DMS79 treated with DMSO at 0.1 percent for 48 hours (cell line): ENCODE measurements at places on chromosomes 1 and 21.

GRCh38 chr1:950881-951280, 8.2 kb downstream of the NOC2L start:
- no peak for DNase-seq

- no peak for DNase-seq
Observed at GRCh38 chr1:38025664-38026063, 13.1 kb downstream of the UTP11 start.

DNA sequence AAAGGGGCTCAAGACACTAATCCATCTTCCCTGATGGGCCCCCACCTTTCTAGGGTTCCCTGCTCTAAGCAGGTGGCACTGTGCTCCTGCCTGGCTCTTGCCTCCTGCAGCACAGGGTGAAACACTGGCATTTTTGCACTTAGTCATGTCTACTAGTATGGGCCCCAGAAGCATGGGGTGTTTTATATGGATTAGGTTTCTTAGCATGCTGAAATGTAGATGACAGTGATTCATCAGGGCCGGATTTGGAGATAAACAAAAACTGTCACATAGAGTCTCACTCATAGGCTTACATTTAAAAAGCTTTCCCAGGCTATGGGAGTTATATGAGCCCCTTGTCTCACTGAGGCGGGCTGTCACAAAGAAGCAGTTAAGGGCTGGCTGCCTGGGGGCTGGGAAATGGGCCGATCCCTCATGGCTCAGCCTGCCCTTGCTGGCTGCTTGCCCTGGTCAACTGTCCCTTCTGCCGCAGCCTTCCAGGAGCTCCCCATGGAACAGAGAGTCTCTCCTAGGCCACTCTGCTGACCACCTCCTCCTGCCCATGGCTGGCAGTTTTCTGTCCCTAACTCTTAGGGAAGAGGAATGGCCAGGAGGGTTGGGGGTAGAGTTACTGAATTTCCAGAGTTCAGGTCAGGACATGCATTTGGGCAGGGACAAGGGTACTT, 6.5 kb downstream of the GALNT2 start:
- DNase-seq, result no peak

GRCh38 chr1:23422241-23422877, 2.2 kb downstream of the TCEA3 start:
- DNase-seq, result no peak

DNA sequence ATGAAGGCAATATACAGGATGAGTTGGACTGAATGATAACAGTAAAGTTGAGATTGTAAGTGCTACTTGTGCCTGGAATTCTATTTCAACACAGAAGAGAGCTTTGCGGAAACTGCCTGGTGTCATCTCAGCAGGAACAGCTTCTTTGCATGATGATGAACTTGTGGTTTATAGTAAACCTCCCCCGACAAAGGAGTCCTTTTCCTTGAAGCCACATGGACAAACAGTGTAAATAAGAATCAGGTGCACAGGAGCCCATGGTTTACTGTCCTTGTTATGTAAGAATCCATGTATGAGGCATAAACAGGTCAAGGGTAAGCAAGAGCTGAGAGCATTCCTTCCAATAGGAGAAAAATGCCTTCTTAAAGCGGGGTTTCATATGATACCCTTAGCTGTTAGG, 66.2 kb downstream of the PCNX2 start:
- DNase-seq, result no peak

- DNase-seq, result no peak
Observed at GRCh38 chr1:15304708-15305467, 57.9 kb downstream of the FHAD1 start.

GRCh38 chr1:111441573-111442192, 7.4 kb downstream of the WDR77 start:
- no peak for DNase-seq
